CD4-positive, alpha-beta T cell treated with Interferon alpha-2 for 1 hour (primary cell): ENCODE measurements at places on chromosomes 2 and 18.

GRCh38 chr2:101195871-101196661, 44.9 kb upstream of the TBC1D8 start:
- DNase-seq, result no peak

DNA sequence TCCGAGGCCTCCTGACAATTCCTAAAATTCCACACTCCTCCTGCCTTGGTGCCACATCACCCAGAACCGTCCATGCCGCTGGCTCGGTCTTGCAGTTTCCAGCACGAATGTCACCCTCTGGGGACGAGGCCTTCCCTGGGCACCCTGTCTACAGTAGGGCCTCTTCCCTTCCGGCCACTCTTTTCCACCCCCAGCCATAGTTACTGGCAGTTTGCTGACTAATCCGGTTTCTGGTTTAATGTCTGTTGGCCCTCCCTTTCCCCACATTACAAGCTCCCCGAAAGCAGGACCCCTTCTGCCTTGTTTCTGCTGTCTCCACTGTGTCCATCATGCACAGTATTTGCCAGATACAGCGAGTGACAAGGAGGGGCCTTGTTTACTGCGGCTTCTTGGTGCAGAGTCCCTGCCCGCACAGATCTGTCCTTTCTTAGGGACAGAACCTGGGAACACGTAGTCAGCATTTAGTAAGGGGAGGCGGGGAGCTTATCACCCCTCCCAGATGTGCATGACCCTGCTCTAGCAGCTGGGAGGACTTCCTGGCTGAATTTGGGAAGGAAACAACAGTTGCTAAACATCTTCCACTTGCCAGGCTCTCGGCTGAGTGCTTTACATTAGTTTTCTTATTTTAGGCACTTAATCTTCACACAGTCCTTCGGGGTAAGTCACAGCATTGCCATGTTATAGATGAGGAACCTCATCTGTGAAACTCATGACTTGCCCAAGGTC, 23.6 kb upstream of the CATIP start:
- DNase-seq, result peak; percentile 18

DNA sequence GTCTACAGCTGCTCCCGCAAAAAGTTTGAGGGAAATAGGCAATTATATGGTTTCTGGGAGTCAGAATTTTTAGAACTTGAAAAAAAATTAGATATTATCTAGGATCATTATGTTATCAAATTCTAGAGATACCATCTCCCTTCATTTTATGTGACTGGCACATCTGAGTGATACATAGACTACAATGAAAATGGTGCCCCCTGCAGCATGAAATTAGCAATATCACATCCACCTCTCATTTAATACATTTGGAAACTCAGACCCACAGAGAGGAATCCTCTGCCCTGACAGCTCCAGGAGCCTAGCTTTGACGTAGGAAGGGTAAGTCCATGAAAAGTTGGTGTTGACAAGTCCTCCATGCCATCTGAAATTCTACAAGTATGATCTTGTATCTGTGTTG, 381.6 kb downstream of the SUCLG1 start:
- no peak for DNase-seq

DNA sequence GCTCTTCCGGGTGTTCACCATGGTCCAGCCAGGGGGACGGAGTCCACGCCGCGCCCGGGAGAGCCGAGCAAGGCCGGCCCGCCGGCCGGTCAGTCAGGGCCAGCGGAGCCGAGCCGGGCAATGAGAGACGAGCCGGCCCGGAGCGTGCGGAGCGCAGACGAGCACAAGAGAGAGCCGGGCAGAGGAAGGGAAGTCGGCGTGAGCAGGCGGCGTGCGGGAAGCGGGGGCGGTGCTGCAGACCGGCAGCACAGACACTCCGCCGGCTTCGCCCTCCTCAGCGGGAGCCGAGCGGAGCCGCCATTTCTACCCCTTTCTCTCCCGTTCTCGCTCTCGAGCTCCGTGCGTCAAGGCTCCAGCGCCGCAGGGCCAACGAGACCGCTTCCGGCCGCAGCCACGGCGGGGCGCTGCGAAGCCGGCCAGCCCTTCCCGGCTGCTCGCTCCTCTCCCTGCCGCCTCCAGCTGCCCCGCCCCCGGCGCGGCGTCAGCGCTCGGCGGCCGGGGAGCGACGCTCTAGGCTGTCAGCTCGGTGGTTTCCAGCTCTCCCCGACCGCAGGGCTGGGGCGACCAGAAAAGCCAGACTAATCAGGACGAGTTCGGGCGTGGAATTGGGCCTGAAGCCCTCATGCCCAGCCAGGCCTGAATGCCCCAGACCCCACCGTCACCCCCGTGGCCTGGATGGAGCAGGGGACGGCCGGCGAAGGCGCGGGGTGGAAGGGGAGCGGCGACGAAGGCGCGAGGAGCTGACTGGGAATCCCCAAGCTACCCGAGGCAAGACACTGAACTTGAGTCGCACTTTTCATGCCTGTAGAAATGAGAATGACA, at the start of gene ATAD2B:
TSS of gene ATAD2B (minus strand) at position 374 of the 822 bp plus-strand sequence. CDS start at position 21, 353 bp downstream.
- peak; percentile 95 for DNase-seq

- DNase-seq, result no peak
Measured at GRCh38 chr2:168315331-168316072, 68.1 kb upstream of the STK39 start.

GRCh38 chr2:210442878-210443277, 33.7 kb downstream of the LANCL1 start:
- DNase-seq, result no peak

DNA sequence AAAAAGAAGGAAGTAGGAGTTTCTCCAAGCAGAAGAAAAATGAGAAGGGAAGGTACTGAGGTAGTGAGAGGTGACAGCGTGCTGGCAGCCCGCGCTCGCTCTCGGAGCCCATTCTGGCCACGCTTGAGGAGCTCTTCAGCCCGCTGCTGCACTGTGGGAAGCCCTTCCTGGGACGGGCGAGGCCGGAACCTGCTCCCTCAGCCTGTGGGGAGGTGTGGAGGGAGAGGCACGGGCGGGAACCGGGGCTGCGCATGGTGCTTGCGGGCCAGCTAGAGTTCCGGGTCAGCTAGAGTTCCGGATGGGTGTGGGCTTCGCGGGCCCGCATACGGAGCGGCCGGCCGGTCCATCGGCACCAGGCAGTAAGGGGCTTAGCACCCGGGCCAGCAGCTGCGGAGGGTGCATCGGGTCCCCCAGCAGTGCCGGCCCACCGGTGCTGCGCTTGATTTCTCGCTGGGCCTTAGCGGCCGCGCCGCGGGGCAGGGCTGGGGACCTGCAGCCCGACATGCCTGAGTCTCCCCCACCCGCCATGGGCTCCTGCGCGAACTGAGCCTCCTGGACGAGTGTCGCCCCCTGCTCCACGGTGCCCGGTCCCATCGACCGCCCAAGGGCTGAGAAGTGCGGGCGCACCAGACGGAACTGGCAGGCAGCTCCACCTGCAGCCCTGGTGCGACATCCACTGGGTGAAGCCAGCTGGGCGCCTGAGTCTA, 11.1 kb upstream of the CYS1 start:
- DNase-seq, result no peak

DNA sequence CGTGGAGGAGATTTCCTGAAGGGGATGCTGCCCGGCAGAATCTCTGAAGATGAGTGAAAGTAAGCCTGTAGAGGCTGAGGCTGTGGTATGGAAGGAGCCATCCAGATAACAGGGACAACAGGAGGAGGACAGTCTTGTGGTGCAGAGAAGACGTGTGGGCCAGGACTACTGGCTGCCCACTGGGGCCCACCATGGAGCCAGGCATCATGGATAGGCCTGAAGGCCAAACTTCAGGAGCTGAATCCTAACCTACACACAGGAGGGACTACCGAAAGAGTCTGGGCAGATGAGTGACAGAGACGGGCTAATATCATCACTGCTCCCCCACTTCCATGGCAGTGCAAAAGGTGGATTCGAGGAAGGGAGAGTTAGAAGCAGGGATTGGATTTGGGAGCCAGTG, 131.3 kb upstream of the DAPL1 start:
- no peak for DNase-seq

GRCh38 chr2:126894585-126895182, 4.0 kb upstream of the TEX51 start:
- DNase-seq, result no peak

- no peak for DNase-seq
Measured at GRCh38 chr2:27962006-27962405, 71.5 kb downstream of the BABAM2 start.

DNA sequence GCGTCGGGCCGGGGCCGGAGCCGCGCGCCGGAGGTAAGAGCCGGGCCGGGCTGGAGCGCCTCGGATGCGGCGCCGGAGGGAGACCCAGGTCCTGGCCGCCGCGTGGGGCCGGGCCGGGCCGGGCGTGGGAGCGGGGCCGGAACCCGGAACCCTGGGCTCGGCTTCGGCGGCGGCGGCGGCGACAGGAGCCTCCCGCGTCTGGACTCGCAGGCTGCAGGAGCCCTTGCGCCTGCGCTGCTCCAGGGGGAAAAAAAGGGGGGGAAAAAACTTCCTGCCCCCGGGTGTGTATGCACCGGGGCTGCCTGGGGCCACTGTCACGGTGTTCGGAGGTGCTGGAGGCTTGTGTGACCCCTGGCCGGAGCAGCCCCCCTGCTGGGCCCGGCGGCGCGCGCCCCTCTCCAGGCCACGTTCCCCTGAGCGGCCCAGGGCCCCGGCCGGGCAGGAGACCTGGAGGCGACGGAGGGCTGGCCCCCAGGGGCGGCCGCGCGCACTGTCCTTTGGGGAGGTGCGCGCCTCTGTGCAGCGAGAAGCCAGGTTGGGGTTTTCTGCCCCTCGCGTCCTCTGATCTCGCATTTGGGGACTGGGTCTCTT, 864 bp downstream of the KLHL29 start:
- no peak for DNase-seq

- no peak for DNase-seq
Measured at GRCh38 chr2:241550616-241551580, 7.6 kb upstream of the BOK start.

DNA sequence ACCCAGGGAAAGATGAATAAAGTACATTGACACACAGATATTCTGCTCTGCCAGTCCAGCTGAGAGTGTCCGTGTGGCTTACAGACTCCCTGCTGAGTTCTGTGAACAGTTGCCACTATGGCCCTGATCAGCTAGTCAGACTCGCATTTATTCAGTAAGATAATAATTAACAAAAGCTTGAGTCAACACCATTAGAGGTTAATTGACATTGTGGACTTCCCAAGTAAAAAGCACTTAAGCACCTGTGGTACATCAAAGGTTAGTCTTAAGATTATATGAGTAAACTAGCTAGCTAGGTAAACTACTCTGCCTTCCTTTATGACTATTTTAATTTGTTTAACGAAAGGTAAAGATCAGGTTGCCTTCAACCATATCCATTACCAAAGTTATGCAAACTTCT, 33.7 kb downstream of the ANKRD30B start:
- DNase-seq, result no peak

DNA sequence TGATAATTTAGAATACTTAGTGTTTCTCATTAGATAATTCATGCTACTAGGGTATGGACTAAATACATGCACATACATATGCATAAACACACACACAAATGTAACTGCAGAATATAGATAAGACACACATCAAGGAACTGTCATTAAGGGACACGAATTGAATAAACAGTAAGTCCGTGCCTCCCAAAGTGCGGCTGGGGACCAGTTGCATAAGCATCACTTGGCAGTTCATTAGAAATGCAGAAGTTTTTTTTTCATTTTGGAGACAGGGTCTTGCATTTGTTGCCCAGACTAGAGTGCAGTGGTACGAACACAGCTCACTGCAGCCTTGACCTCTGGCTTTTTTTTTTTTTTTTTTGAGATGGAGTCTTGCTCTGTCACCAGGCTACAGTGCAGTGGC, 130.0 kb upstream of the CCDC195 start:
- DNase-seq, result no peak

- no peak for DNase-seq
Measured at GRCh38 chr2:101135412-101136296, 15.5 kb downstream of the TBC1D8 start.

DNA sequence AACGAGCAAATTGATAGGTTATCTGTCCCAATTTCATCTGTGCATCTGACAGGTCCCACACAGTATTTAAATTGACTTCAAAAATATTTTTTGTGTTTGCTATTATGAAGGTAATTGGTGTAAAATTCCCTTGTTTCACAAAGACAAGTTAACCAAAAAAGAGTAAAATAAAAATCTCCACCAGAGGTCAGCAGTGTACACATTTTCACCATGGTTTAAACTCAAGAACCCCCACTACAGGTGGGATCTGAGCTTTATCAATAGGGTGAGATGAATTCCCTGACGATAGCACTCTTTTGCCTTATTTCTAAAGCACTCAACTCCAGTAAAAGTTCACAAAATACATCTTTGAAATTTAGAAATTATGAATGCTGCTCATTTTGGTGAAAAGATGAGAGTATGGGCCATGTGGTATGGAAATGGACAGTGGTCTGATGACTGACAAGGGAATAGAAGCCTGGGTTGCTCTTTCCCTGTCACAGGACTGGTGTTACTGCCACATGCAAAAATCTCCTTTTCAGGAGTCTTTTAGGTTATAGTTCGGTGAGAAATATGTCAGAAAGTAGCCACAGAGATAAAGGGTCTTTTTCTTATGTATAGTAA, 68.0 kb downstream of the SERPINB8 start:
- peak; percentile 19 for DNase-seq

DNA sequence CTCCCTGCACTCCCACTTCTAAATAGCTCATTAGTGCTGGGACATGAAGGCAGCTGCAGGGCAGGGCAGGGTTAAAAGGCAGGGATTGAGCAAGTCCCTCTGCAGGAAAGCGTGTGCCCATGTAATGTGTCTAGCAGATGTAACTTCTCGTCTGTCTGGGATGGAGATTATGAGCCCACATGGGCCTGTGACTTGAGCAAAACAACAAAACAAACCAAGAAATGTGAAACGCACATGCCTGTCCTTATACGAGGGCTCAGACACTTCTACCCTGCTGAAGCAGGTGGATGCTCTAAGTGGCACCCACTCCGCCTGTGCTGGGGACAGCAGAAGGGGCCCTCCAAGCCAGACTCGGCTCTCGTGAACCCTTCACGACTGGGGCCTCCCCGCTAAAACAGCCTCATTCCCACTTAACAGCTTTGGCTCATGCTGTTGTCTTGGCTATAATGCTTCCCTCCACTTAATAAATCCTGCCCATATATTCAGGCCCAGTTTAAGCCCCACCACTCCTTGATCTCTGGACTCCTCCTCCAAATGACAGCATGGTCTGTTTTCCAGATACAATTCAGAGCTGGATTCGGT, 40.9 kb downstream of the TMEM247 start:
- DNase-seq, result no peak

- no peak for DNase-seq
Measured at GRCh38 chr2:11163439-11164317, 8.4 kb downstream of the SLC66A3 start.

- no peak for DNase-seq
Measured at GRCh38 chr2:195414537-195415100, 242.4 kb upstream of the SLC39A10 start.

- DNase-seq, result no peak
Measured at GRCh38 chr2:204909791-204910190, 364.5 kb downstream of the PARD3B start.

- no peak for DNase-seq
Measured at GRCh38 chr2:121333834-121334558, 49.0 kb upstream of the TFCP2L1 start.

- DNase-seq, result no peak
Measured at GRCh38 chr2:150174971-150175421, 312.5 kb downstream of the RND3 start.

- DNase-seq, result no peak
Measured at GRCh38 chr2:1704631-1705556, 39.4 kb downstream of the PXDN start.

GRCh38 chr18:67517444-67517765, 885 bp upstream of the DSEL start:
- peak; percentile 12 for DNase-seq

- DNase-seq, result peak; percentile 37
Measured at GRCh38 chr2:168160897-168161296, 86.5 kb downstream of the STK39 start.

GRCh38 chr18:26307161-26307773, 81.0 kb downstream of the TAF4B start:
- peak; percentile 25 for DNase-seq
